Cerebellar nuclear complex (tissue), 1 donor: ENCODE measurements at places on chromosomes 4 and X.

DNA sequence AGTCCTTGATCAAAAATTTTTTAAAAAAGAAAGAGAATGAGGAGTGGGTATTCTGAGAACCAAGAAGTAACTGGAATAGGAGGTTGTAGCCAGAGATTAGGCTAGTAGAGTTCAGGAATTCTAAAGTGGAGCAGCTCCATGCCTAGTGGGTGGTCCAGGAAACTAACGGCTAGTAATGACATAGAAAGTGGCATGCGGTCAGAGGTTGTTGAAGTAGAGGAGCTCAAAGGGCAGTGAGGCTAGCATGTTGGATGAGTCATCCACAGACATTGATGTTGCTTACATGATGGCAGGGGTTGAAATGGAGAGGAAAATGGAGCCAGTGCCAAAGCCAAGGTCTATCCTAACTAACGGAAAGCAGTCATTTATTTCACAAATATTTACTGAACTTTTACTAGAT is 42.1 kb downstream of the TEX13B start:
- no peak for DNase-seq

GRCh38 chr4:5615496-5616075 is 92.8 kb downstream of the EVC2 start:
- DNase-seq: no peak

- no peak for DNase-seq
These were observed 8.6 kb downstream of the OPHN1 start for GRCh38 chrX:68424719-68425118.

GRCh38 chrX:152912106-152912505 is 14.2 kb downstream of the ZNF185 start:
- no peak for DNase-seq

DNA sequence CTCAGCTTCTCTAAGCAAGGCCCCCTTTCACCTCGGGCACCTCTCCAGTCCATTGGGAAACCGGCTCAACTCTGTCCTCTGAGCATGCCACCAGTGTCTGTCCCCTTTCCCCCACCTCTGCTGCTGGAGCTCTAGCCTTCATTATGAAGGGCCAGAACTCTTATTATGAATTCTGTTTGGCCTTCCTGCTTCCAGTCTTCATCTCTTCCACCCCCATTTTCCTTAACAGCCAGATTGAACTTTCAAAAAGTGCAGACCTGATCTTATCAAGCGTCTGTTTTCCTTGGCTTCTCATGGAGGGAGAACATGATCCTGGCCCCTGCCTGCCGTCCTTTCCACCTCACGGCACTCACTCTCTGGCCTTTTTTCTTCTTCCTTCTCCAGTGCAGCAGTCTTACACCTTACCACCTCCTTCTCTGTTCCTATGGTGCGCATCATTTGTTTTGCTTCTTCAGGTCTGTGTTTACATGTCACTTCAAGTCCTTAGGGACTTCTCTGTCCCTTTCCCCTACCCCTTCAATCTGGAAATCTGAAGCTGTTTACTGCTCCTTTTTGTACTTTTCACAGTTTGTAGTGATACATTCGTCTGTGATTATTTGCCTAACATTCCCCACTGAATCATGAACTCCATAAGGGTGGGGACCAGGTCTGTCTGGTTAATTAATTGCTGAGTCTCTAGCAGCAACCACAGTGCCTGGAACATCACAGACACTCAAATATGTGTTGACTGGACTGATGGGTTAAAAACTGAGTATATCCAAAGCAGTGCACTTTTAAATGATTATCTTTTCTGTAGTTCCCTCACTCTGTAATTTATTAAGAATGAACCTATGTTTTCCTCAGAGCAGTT is 55.8 kb downstream of the FNIP2 start:
- no peak for DNase-seq

DNA sequence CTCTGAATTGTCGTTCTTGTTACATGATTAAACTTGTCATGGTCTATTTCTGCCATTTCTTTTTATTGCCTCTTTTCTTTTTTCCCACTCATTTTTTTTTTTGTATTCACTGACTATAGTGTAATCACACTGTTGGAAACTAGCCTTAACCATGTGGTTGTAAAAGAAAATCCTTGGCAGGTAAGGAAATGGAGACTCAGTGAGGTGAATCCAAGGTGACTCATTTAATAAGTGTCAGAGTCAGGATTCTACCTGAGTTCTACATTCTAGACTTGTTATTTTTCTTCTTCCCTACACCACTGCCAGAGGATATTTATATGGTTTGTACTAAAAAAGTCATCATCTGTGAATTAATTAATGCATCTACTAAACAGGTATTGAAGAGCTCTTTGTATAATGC is 152.2 kb downstream of the CBLL2 start:
- no peak for DNase-seq

DNA sequence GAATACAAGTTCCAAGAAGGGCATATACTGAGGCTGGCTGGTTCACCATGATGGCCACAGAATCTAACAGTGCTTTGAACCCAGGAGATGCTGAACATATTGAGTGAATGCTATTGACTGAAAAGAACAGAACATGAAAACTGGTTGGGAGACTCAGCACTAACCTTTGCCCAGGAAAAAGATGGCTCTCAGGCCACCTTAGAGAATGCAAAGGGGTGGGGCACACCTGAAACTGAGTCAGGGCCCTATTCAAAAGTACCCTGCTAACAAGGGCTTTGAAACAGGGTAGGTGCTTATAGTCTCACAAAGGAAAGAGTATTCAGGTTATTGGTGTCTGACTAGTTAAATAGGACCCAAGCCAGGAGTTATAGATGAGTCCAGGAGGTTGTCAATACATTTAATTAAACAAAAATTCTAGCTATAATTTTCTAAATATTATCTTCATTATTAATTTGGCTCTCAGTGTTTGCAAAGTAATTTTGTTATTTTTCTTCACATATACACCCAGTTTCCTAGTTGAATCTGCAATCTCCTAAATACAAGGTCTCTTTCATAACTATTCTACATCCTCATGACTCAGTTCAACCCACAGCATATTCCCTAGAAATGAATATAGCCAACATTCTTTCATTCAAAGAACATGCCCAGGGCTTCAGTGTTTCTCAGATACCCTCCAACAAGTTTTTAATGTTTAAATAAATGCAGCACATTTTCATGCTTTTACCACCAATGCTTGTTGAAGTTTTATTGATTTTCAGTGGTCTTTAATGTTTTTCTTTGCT is 144.2 kb upstream of the RAPGEF2 start:
- no peak for DNase-seq

GRCh38 chrX:44459501-44459900 is 83.2 kb downstream of the FUNDC1 start:
- DNase-seq: no peak

DNA sequence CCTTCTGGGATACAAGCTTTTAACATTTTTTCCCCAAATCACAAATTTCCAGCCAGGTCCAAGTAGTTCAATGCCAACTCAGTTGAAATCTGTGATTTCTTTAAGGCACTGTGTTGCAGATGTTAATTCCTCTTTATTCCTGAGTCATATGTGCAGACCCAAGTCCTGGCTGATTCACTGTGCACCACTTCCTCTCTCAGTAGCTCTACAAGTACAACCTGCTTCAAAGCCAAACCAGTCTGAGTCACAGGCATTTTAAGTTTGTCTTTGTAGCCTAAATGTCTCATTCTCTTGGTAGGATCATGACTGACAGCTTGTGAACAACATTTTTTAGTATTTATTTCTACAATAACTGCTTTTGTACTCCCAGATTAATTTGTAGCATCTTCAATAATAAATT is 165.6 kb upstream of the S100G start:
- DNase-seq: no peak

DNA sequence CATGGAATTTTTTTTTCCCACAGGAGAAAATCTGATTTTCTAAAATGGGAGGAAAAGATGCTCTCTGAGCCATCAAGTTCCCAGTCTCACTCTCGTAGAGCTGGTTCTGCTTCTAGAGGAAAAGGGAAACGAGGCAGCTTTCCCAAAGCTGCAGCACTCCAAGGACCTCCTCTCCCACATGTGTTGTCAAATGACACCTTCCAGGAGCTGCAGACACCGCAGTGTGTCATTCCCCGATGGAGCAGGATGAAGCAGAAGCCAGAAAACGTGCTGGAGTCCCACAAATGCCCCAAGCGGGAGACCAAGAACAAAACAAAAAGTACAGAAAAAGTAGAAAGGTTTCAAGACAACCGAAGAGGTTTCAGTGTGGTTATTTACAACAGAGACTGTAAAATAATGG is 348.1 kb downstream of the ARHGAP10 start:
- no peak for DNase-seq

DNA sequence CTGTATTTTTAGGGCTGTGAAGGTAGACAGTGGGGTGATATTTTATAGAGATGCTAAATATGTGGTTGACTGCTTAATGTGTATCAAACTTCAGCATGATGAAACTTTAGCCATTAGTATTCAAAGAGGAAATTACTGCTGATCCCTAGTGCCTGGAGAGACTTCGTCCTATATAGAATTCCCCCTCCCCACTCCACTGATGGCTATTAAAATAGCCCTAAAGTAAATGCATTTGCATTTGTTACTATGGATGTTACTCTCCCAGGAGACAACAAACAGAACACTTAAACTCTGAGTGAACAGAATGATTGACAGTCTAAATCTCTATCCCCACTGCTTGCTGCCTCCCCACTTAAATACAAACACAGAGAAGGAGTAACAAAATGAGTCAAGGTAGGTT is 39.1 kb downstream of the ADGRL3 start:
- DNase-seq: no peak

- no peak for DNase-seq
These were observed 77.6 kb downstream of the MXRA5 start for GRCh38 chrX:3268829-3269228.

GRCh38 chr4:144969821-144970220 is 128.2 kb downstream of the ANAPC10 start:
- DNase-seq: no peak
